Erythroblast (primary cell): ENCODE measurements at places on chromosomes 5 and 9.

DNA sequence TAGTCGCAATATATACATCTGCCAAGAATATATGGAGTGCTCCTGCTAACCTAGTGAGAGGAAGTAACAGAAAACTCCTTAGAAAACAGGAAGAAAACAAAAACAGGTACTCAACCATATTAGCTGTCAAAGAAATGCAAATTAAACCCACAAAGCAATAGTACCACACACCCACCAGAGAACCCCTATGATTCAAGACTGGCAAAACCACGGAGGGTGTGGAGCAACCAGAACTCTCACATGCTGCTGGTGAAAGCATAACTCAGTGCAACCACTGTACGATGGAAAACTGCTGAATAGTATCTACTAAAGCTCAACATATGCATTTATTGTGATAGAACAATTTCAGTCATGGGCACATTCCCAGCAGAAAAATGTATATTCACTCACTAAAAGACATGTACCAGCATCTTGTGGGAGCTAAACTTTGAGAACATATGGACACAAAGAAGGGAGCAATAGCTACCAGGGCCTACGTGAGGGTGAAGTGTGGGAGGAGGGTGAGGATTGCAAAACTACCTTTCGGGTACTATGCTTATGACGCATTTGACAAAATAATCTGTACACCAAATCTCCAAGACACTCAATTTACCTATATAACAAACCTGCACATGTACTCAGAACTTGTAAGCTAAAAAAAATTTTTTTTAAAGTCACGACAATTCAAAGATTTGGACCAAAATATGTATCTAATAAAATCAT, 34.0 kb downstream of the PTPN3 start:
- DNase-seq, result no peak

GRCh38 chr5:131394128-131394527, 130.3 kb downstream of the CDC42SE2 start:
- DNase-seq, result no peak

GRCh38 chr5:149268928-149269557, 2.6 kb upstream of the AFAP1L1 start:
- DNase-seq, result peak; percentile 61

DNA sequence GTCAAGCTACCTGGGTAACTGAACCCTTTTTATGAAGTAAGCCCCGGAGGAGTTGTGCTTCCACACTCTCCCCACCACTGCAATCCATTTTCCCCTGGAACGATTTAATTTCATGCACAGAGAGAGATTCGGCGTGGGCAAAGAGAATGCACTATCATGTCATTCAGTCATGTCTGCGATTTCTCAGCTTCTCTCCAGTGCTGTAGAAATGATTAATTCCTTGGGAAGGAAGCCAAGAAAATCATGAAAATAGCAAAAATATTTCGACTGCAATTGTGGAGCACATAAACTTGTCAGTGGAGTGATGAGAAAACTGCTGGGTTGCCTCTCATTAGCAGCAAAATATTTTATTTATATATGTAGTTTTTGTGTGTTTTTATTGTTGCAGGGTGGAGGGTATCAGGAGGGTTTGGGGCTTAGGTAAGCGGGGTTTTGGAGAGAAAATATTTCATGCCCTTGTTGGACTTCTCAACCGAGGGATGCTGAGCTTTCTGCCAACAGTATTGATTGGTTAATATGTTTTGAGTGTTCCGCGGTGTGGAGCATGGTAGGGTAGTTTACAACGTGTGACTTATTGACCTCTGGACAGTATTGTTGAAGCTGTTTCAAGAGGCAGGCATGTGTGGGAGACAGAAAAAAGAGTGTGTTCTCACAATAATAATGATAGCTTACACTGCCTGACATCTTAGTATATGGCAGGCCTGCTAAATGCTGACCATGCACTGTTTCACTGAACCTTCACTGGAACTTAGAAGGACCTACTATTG, 69.3 kb downstream of the SGCD start:
- no peak for DNase-seq

GRCh38 chr9:27042476-27042875, 37.0 kb upstream of the LRRC19 start:
- DNase-seq, result no peak

DNA sequence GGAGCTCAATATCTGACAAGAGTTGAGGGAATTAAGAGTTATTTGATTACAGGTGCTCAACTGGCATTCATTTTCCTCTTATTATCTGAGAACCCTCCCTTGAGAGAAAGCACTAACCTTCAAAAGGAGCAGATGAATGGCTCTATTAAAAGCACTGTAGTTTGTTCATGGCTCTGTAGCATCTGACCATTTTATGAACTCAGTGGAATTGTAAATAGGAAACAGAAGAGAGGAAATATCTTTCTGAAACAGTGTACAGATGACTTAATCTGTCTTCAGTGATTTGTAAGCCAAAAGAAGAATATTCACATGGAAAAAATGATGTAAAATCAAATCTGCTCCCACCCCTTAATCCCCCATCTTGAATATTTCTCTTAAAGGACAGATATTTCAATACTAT, 810.4 kb upstream of the GRAMD2B start:
- DNase-seq, result no peak

- no peak for DNase-seq
Measured at GRCh38 chr5:57054671-57055070, 102.7 kb upstream of the MIER3 start.

DNA sequence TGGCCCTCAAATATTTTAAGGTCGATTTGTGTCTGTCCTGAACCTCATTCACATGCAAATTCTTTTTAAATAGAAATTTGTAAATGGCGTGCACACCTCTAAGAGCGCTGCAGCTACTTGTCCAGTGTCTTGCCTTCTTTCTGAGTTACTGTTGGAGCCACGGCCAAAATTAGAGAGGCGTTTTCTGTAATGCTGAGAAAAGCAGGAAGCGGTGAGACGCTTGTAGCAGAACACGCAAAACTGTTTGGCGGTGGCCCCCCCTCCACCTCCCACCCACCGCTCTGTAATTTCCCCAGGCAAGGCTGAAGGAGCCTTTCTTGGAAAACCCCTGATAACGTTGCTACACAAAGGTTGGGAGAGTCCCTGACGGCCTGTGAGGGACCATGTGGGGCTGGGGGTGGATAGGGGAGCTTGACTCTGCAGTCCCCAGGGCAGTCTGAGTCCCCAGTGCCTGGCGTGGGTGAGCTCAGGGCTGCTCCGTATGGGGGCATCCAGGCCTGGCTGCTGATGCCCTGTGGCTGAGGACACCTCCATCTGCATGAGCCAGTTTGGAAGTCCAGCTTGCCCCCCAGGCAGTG, 96.5 kb downstream of the GADD45G start:
- DNase-seq, result no peak

DNA sequence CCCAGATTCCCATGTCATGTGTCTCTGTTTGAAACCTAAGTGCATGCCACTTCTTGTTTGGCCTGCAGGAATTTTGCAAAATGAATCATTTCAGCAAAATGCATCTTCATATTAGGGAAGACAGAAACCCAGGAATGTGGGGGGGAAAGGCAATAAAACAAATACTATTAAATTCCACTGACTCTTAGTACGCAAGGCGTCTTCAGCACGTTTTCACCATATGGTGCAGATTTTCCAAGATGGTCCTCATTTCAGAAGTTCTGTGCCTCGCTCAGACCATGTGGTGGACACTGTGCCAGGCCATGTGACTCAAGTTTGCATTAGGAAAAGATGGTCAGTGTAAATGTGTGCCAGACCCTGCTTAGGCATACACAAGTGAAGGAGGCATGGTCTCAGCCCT, 184.0 kb downstream of the ACTL7B start:
- no peak for DNase-seq
